Common myeloid progenitor, CD34-positive (primary cell): ENCODE measurements at places on chromosomes 7 and 10.
A peak's percentile ranks its signal among the peaks of the same experiment; 100 is the strongest.

GRCh38 chr10:8618834-8619233 is 564.3 kb downstream of the GATA3 start:
- no peak for DNase-seq

DNA sequence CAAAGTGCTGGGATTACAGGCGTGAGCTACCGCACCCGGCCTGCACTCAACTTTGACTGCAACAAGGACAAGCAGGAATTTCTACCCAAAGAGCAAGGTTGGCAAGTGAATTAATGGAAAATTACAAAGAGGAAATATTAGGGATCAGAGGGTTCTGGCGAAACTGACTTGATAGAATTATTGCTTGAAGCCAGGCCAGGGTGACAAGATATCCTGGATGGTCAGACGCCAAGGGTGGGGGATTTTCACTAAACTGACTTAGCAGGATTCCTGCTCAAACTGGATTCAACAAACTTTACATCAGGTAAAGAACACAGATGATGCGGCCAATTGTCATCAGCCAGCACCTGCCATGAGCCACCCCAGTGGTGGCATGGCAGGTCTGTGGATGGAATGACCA is 603.6 kb upstream of the MGMT start:
- DNase-seq, result no peak

GRCh38 chr10:79268742-79269141 is 78.5 kb upstream of the PPIF start:
- DNase-seq, result no peak

GRCh38 chr7:7569081-7569527 is 2.4 kb downstream of the MIOS start:
- DNase-seq, result peak; percentile 69

GRCh38 chr10:131271195-131271880 is 40.2 kb downstream of the TCERG1L start:
- DNase-seq, result no peak

DNA sequence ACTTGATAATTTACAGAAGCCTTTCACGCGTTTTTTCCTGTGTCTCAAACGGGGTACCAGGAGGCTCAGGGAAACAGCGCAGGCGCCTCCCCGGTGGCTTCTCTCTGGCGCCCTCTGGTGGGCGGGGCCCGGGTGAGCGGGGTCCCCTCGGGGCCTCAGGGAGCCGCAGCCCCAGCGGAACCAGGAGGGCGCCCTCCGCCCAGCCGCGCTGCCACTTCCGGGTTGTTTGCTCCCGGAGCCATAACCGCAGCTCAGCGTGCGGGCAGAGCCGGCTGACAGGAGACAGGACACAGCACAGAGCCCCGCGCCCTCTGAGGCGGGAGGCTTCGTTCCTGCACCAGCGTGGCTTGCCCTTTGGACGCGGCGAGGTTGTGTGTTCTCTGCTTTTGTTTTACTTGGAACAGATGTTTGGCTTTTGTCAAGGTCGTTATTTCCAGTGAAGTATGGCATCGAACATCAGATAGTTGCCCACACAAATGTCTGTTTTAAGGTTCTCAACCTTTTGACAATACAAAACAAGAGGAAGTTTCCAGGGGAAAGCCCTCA is 6.9 kb upstream of the CYP2E1 start:
- peak; percentile 81 for DNase-seq

- no peak for DNase-seq
These were observed 1.7 kb downstream of the PGAM1 start for GRCh38 chr10:97427571-97428179.

GRCh38 chr10:49739426-49739825 is 22.7 kb downstream of the OGDHL start:
- DNase-seq, result no peak

DNA sequence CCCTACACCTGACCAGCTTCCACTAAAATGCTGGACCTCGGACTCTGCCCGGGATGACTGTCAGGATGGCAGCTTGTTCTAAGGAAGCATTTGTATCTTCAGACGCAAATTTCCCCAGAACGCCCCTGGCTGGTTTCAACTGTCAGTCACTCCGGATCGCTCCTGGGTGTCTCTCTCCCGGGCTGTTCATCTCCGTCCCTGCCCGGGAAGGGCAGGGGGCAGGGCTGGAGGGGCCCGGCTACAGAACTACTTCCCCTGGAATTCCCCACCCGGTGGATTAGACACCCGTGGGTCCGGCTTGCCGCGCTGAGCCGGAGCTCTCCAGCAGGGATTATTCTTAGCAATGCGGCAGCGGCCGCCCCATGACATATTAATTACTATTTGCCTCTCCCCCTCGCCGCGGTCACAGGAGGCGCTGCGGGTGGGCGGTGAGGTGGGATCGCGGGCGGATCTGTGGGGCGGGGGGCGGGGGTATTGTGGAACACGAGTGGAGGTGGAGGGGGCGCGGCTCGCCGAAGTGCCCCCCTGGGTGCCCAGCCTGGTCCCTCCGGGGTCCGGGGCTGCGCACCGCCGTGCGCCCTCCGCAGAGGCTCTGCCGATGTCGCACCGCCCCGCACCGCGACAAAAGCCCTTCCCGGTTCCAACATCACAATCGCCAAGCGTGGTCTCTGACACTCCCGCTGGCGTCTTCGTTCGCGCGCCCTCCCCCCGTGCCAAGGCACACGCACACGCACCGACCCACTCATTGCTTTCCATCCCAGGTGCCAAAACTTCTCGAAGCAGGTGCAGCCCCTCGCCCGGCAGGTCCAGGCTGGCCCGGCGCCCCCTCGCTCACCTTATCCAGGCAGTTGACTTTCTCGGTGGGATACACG is 276.1 kb upstream of the NEBL start:
- DNase-seq, result peak; percentile 56

DNA sequence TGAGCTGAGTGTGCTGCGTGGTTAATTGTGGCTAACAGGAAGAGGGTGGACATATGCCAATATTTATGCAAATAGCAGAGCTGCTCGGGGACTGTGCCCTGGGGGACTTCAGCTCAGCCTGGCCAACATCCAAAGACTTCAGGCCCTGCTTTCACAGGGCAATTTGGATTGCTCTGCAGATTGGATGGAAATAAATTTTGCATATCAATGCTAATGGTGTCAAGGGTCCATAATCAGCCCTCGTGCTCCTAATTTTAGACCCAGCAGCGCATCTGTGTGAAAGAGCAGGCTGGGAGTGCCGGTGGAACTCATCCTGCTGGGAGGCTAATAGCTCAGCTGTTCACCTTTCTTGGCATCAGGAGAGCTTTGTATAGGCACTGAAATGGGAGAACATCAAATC is 270.1 kb downstream of the TCERG1L start:
- DNase-seq, result no peak

DNA sequence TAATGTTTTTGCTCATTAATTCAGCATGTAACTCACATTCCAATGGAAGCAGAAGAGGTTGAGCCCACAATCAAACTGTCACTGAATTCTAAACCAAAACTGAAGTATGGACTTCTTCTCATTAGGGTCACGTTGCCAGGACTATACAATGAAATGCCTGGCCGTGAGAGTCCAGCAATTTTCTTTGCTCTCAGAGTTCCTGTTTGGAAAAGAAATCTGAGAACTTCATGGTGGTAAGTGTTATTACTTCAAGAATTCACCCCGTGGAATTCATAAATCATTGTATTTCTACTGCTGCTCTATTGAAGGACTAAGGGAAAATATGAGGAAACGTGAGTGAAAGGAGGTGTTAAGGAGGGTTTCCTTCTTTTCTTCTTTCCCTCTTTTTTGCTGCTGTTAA is 441.8 kb upstream of the AKR1E2 start:
- no peak for DNase-seq

- no peak for DNase-seq
These were observed 252.1 kb upstream of the TAC1 start for GRCh38 chr7:97479740-97480290.

DNA sequence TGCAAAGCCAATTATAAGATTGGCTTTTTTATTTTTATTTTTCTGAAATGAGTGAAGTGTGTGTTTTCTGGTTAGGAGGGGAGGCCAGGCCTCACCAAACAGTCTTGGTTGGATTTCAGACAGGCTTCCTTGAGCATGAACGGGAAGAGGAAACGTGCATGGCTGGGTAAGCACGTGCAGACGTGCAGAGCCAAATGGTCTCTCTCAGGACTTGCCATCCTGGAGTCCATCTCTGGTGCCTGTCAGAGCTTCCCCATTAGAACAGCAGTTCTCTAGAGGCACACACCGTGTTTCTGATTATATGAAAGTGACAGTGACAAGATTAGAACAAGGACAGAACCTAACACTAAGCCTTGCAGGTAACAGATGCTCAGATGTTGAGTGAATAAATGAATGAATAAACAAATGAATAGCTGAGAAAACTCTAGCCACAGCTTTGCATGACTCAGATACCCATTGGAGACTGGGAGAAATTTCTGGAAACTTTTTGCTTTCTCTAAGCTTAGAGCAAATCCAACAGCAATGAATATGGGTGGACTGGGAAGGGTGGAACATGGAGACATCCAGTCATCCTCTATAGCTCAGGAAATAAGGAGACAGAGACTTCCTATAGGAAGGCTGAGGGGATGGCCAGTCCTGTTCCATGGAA is 11.8 kb upstream of the CALD1 start:
- DNase-seq, result no peak

- no peak for DNase-seq
These were observed 85.3 kb downstream of the HECTD2 start for GRCh38 chr10:91495402-91495801.

- peak; percentile 51 for DNase-seq
These were observed 29.4 kb upstream of the AMPH start for GRCh38 chr7:38660427-38661099.

DNA sequence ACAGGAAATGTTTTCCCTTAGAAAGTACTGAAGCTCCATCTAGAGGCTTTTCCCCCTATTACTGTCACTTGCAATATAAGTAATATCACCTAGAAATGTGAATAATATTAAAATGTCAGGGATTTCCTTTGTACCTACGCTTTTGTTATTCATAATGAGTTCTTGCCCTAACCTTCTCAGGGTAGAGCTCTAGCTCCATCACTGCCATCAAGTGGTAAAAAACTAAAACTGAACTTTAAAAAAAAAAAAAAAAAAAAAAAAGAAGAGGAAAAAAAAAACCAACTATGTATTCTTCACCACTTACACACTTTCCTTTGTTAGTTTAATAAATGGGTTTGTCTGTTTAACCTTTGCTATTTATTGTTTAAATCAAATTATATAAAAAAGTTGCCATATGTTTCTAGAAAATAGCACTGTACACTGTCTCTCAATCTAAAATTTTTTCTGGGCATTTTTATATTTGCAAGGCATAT is 49.9 kb downstream of the DNAJC1 start:
- DNase-seq, result peak; percentile 70

GRCh38 chr10:84337199-84337598 is 8.8 kb downstream of the CCSER2 start:
- no peak for DNase-seq

DNA sequence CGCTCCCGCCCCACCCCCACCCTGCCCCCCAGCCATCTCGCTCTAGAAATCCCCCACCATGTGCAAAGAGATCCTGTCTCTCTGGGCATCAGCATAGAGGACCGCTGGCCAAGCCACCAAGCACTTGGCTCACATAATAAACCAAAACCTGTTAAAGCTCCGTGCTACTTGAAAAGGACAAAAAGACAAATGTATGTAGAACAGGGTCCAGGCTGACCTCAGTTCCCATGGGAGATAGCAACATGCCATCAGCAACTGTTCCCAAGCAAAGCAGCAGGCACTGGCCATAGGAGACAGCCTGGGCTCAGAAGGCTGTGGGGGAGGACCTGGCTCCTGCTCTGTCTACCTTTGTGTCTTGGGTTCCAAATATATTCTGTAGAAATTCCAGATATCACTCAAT is 38.4 kb upstream of the GDF10 start:
- no peak for DNase-seq

- peak; percentile 29 for DNase-seq
These were observed 256.2 kb downstream of the LHFPL3 start for GRCh38 chr7:104584620-104585019.

GRCh38 chr7:137753948-137754851 is 92.6 kb downstream of the DGKI start:
- no peak for DNase-seq
